ENCODE measurements at places on chromosomes 12 and 14. TPM values are rescaled to one million over a fixed set of nuclear protein-coding genes. Genes with fewer than 3 reads are reported as not detected.

Gene SIX6
- not detected for total RNA-seq

Gene SLCO1C1
- 1.9 TPM for total RNA-seq

Gene RXYLT1
- total RNA-seq: 15.8 TPM

Gene SBNO1
- 34.2 TPM for total RNA-seq

Gene SCNN1A
- total RNA-seq: 0.18 TPM

Gene ACYP1
- total RNA-seq: 37.5 TPM
